Lung microvascular endothelial cell (primary cell): ENCODE measurements at places on chromosomes 6 and 20. TPM values are rescaled to one million over a fixed set of nuclear protein-coding genes. Genes with fewer than 3 reads are reported as not detected.

SLCO4A1 gene
- 0.60 and 0.65 TPM in 2 replicates for total RNA-seq

CD83 gene
- total RNA-seq, result 1.7 and 4.6 TPM in 2 replicates

HDGFL1 gene
- total RNA-seq, result not detected in 2 replicates

SLC22A2 gene
- not detected in 2 replicates for total RNA-seq

LSM14B gene
- total RNA-seq, result 21.1 and 25.0 TPM in 2 replicates

DLK2 gene
- 0.22 and 1.2 TPM in 2 replicates for total RNA-seq

HCK gene
- total RNA-seq, result not detected in 2 replicates

ABHD16B gene
- total RNA-seq, result not detected in 2 replicates

KHDC1L gene
- total RNA-seq, result not detected in 2 replicates

ABCC10 gene
- total RNA-seq, result 10.2 and 17.1 TPM in 2 replicates

GRIK2 gene
- under 0.01 TPM in 1 of 2 replicates, not detected in the other for total RNA-seq
